Stimulated activated CD4-positive, alpha-beta T cell treated with anti-CD3 and anti-CD28 coated beads, Interleukin-15, amount 100 ng/mL, for 48 hours (primary cell): ENCODE measurements at places on chromosomes 5 and 9.

DNA sequence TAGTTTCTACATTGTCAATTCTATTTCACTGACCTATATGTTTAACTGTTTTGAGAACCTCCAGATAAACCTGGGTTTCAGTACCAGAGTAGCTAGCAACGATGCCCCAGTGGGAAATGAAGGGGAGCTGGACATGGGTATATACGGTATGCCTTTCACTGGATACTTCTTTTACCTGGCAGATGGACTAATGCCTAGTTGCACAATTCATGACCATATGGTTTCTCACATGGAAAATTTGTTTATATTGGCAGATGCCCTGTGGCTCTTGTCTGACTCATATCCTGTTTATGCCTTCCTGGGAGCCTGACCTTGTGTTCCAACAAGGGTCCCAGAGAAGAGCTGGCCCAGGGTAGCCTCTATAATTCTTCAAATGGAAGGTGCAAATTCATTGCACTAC lies 144.1 kb downstream of the MAT2B start:
- no peak for DNase-seq

DNA sequence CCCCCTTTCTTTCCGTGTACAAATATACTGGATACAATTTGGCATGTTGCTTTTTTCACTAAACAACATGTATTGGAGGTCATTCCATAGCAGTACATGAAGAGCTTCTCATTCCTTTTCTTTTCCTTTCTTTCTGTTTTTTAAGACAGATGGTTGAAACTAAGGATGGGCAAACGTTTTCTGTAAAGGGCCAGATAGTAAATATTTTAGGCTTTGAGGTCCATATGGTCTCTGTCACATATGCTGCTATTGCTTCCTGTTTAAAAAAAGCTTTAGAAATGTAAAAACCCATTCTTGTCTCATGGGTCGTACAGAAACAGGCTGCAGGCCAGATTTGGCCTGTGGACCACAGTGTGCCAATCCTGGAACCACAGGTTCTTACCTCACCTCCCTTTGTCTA lies 160.1 kb downstream of the ACER2 start:
- no peak for DNase-seq

- DNase-seq, result no peak
Observed at GRCh38 chr9:96140296-96141127, 161.5 kb downstream of the HSD17B3 start.

- DNase-seq, result no peak
Observed at GRCh38 chr5:98713856-98714255, 59.6 kb upstream of the RGMB start.

DNA sequence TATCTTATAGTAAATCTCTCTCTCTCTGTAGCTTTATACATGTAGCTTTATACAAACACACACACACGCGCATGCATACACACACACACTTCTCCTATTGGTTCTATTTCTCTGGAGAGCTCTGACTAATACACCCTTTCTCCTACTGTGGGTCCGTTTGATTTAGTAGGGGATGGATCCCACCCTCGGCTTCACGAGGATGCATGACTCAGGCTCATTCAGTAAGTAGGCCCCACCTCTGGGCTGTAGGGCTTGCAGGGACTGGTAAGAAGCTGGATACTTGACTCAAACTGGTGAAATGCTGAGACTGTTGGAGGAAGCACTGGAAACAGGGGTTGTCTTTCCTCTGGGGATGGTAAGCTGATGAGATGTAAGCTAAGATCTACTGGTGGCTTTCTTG lies 98.7 kb downstream of the SLC24A2 start:
- DNase-seq, result no peak

DNA sequence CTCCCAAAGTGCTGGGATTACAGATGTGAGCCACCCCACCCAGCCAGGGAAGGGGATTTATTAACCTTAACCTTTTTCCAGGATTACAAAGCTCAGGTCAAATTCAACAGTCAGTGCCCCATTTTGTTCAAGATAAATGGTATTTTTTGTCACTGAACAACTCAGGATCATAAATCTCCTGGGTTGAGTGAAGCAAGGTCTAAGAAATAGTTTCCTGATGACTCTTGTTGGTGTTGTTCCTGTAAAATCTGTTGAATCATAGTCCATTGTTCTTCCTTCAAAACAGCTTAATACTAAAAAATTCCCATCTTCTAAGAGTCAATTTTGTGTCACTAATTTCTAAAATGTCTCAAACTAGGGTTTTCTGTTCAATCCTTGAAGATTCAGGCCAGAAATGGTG lies 33.9 kb upstream of the JMY start:
- no peak for DNase-seq

- no peak for DNase-seq
Observed at GRCh38 chr5:33482335-33482734, 41.6 kb downstream of the TARS1 start.

GRCh38 chr5:139473565-139473964 lies 2.8 kb downstream of the SMIM33 start:
- no peak for DNase-seq

DNA sequence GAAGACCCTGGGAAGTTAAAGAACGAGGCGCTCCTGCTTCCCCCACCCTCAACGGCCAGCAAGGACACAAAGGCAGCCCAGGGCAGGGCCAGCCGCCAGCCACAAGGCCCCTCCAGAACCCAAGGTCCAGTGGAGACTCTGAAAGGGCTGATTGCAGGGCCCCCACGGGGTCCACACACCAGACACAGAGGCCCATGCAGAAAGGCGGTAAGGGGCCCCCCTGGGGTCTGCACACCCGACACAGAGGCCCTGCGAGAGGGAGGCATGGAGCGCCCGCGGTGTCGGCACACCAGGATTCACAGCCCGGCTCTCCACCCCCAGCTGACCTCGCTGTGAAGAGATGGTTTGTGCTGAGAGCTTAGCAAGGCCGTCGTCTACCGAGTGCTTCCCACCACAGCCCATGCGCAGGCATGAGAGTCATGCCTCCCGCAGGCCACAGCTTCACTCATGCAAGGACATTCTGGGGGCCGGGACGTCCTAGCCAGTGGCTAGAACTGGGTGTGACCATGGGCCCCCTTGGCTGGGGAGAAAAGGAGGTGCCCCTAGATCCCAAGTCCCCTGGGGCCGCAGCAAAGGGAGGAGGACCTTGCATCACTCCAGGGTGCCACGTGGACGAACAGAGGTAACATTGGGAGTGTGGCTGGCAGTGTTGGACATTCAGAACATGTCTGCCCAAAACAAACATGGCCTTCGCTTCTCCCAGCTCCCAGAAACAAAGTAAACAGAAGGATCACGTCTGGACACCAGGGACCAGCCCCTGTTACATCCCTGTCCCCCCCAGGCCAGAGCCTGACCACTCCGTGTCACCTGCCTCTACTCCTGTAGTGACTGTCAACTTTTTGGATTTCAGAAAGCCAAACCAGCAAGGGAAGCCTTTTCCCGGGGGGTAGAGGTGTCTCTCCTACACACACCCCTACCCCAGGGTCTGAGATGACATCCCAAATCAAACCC lies 9.8 kb downstream of the BRD3 start:
- no peak for DNase-seq

DNA sequence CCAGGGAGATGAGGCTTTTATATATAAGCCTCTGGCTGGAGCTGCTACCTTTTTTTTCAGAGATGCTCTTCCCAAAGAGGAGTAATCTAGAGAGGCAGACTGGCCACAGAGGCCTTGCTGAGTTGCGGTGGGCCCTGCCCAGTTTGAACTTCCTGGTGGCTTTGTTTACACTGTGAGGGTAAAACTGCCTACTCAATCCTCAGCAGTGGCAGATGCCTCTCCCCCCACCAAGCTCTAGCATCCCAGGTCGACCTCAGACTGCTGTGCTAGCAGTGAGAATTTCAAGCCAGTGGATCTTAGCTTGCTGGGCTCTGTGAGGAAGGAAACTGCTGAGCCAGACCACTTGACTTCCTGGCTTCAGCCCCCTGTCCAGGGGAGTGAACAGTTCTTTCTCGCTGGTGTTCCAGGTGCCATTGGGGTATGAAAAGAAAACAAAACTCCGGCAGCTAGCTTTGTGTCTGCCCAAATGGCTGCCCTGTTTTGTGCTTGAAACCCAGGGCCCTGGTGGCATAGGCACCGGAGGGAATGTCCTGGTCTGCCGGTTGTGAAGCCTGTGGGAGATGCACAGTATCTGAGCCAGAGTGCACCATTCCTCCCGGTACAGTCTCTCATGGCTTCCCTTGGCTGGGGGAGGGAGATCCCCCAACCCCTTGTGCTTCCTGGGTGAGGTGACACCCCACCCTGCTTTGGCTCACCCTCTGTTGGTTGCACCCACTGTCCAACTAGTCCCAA lies 219.5 kb upstream of the IZUMO3 start:
- no peak for DNase-seq

- DNase-seq, result no peak
Observed at GRCh38 chr5:4005335-4005734, 409.7 kb downstream of the IRX1 start.

GRCh38 chr5:81708889-81709288 lies 42.0 kb downstream of the SSBP2 start:
- no peak for DNase-seq

GRCh38 chr5:178535299-178536175 lies 54.7 kb downstream of the COL23A1 start:
- no peak for DNase-seq

- peak; percentile 42 for DNase-seq
Observed at GRCh38 chr5:131068893-131069643, 96.0 kb downstream of the HINT1 start.

GRCh38 chr9:22722492-22722891 lies 275.9 kb downstream of the DMRTA1 start:
- DNase-seq, result no peak

DNA sequence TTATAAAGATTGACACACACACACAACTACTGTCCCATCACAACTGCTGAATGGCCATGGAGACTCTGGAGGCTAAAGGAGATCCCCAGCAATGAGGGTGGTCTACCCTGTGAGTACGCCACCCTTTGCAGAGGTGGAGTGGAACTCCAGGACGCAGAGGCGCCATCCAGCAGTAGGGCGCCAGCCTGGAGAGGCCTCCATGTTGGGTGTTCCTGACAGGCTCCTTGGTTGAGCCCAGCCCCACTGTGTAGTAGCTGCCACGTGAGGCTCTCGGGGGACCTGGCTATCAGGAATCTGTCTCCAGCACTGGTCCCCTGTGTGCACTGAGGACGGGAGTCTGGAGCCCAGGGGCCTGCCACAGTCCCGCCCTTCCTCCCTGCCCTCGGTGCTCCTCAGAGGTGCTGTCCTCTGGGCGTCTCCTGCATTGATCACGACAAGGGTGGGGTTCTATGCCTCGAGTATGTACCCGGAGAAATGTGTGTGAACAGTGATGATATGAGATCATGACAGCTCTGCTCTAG lies 72.3 kb downstream of the DAP start:
- DNase-seq, result no peak

- no peak for DNase-seq
Observed at GRCh38 chr5:141872496-141873356, 5.5 kb downstream of the PCDH1 start.

DNA sequence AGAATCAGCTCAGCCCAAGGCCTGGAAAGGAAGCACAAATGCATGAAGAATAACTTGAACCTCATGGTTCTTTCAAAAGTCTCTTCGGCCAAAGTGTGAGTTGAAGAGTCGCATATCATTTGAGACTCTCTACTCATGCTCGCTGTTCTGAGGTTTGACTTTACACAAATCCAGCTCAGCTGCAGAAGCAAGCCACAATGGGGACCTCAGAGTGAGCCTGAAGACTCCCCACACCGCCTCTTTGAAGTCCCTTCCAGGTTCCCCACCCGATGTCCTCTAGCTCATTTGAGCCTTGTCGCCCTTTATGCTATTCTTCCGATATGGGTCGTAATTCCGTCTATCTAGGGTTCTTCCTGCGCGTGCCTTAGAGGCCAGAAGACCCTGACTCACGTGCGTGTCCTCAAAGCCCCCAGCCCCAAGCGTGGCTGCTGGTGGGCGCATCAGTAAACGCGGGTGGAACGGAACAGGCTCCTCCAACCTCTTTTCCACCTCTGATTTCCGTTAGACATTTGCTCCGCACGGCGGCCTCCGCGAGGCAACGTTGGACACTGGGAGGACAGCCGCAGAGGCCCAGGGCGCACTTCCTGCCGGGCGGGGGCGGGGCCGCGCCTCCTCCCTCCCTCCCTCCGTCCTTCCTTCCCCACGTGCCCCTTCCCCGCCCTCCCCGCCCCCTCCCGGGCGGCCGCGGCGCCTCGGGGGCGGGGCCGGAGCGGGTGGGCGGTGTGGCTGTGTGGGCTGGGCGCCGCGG lies at the start of gene SNX30:
Gene SNX30, plus strand, starts transcription at position 745 of the 748 bp plus-strand sequence. CDS start 242 bp downstream, outside the sequence.
- peak; percentile 56 for DNase-seq

DNA sequence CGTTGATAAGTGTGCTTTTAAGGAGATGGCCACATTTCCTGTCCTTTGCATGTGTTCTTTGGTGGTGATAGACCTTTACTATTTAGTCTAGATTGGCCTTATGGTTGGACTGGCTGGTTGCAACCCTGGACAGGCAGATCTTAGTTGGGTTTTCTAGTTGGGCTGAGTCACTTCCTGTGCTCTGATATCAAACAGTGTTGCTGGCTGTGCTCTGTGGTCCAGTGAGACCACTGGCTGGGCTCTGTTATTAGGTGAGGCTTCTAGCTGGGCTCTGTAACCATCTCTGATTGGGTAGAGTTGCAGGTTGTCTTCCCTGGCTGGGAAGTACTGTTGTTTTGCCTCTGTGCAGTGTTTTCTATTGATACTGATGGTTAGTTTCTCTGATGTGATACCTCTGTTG lies 432.5 kb downstream of the LRRC70 start:
- no peak for DNase-seq

GRCh38 chr5:82794876-82795275 lies 282.3 kb downstream of the TMEM167A start:
- DNase-seq, result no peak

DNA sequence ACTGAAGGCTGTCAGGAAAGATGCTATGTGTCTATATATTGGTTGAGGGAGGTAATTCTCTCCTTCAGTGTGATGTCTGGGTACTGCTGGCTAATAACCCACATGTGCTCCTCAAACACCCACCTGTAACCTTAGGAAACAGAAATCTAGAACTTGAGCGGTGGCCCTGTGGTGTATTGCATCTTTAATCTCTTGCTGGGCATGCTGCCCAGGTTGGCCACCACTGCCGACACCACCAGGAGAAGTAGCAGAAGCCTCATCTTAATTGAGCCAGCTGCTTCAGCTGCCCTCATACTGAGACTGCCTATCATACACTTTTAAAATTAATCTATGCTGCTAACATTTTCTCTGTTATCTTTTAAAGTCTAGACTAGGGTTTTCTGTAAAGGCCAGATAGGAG lies 103.5 kb upstream of the C5orf63 start:
- DNase-seq, result no peak

GRCh38 chr9:136361754-136362449 lies 1.6 kb downstream of the DNLZ start:
- no peak for DNase-seq

- no peak for DNase-seq
Observed at GRCh38 chr5:77770293-77771005, 5.7 kb downstream of the TBCA start.

- no peak for DNase-seq
Observed at GRCh38 chr5:16679863-16680262, 63.1 kb upstream of the RETREG1 start.

DNA sequence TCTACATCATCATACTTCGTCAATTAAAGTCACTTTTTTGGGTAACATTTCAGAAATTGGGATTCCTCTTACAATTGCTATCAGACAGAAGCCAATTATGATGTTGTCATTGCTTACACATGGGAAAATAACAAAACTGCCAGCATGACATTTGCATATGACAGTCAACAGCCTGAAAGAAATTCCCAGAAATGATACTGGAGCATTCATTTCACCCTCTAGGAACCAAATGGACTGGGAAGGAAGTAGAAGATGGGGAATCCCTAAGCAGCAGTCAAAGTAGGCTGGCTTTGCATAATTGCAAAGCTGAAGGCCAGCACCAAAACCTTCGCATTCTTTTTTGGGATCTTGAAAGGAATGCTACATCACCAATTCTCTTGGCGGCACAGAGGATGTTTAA lies 10.7 kb downstream of the HMGCS1 start:
- DNase-seq, result no peak

GRCh38 chr9:90420768-90421513 lies 221.7 kb downstream of the DIRAS2 start:
- DNase-seq, result no peak
